T-cell (primary cell): ENCODE measurements at places on chromosomes 5 and 9. TPM values are rescaled to one million over a fixed set of nuclear protein-coding genes. Genes with fewer than 3 reads are reported as not detected.

ANKRD18B gene
- total RNA-seq = 2.1 TPM

DNA sequence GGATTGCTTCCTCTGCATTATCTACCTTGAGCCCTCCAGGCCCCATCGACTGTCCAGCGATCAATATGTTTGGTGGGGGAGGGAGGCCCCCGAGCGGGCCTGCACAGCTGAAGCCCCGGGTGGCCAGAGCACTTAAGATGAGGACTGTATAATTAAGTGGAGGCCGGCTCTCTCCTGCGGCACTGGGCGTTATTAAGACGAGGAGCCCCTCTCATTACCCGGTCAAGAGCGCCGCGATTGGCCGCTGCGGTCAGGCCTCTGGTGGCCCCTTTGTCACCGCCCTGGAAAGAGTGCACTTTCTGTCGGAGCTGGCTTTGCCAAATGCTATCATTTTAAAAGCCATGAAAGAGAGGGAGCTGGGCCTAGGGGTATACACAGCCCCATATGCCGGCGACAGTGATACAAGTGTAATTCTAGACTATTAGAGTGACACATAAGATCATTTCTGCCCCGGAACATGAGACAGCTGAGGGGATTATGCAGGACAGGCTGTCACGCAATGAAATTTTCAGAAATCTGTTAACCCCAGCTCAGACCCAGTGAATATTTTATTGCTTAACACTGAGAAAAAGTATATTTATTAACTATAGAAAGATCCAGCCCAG, 106.3 kb upstream of the IRX1 start:
- H3K4me1 ChIP-seq = no peaks in the 10 kb centered on the region
- no peaks in the 10 kb centered on the region for H3K27me3 ChIP-seq
- no peak overlapping the region for H3K4me3 ChIP-seq
- DNase-seq = no peak
- no peak overlapping the region for H3K27ac ChIP-seq

GRCh38 chr9:117043159-117043558, 356.1 kb downstream of the TRIM32 start:
- H3K4me1 ChIP-seq = no peaks in the 10 kb centered on the region
- H3K27ac ChIP-seq = no peak overlapping the region
- no peaks in the 10 kb centered on the region for H3K27me3 ChIP-seq

DNA sequence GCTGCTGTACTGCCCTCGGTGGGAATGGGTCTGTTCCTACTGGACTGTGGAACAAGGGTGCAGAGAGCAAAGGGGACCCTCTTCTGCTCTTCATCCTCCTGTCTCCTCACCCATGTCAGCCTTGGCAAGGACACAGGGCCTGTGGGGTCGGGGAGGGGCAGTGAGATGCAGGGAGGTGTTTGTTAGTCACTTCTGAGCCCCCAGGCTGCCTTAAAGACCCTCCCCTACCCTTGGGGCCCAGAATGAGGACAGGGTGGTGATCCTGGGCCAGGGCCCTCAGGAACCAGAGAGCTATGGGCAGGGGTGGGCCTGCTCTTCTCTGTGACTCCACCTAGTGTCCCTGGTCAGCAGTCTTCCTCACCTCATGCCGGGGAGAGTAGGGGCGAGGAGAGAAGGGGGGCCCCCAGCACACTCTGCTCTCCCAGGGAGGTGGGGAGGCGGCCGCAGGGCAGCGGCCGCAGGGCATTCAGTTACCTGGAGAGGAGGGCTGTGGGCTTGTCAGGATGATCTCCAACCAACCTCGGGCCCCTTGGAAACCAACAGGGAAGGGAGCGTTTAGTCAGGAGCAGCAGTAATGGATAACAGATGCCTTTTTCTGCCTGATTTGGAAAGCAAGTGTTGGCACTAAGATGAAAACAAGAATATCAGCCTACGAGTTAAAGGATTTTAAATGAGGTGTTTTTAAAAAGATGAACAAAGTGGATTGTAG, 62.0 kb upstream of the GARNL3 start:
- H3K4me1 ChIP-seq = peaks cover 9% of the 10 kb centered on the region
- no peak overlapping the region for H3K27ac ChIP-seq
- H3K4me3 ChIP-seq = no peak overlapping the region

PLEKHG4B gene
- total RNA-seq = not detected

DNA sequence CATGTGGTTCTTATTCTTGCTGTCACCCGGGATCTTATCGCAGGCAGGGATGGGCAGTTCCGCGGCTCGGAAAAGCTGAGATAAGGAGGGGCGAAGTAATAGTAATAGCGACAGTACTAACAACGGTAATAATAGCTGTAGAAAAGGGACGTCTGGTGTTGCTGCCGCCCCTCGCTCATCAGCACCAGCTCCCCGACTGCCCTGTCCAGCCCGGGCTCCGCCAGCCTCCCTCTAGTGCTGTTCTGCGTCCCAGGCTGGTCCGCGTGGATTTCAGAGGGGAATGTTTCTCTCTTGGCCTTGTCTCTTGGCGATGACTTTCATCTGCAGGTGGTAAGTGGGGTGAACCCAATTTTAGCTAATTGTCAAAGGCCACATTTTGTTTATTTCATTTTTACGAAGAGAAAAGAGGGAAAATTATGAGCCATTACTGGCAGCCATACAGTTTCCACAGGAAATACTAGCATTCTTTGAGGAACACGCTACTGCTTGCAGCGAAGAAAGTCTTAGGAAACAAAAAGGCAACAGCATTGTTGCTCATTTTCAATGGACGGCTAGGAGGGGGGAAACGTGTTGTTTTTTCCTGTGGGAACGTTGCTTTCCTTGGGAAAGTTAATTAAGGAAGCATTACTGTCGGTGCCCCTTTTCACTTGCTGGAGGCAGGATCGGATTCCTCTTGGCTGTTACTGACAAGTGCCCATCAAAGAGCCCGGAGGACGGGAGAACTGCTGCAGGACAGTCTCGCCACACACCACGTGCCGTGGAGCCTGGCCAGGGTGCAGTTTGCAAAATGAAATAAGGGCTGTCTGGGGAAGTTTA, 762 bp downstream of the SNCAIP start:
- no peaks in the 10 kb centered on the region for H3K36me3 ChIP-seq
- H3K4me3 ChIP-seq = no peak overlapping the region
- peaks cover 10% of the 10 kb centered on the region for H3K27me3 ChIP-seq
- no peaks in the 10 kb centered on the region for H3K4me1 ChIP-seq
- no peak for DNase-seq

DNA sequence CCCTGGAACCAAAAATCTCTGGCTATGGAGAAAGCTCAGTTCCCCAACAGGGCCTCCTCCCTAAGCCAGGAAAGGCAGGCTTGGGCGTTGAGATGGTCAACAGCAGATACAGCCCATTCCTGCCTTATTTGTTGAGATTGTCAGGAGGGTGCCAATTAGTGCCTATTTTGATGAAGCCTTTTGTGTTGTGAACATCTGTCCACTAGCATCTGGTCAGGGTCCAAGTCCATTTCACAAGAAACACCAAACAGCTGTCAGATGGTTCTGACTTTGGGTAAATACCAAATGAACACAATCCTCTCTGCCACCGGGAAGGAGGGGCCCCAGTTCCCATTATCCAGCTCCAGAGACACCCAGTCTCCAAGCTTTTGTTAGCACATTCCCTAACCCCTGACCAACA, 19.9 kb downstream of the SEMA6A start:
- DNase-seq = no peak
- H3K27ac ChIP-seq = no peak overlapping the region
- no peaks in the 10 kb centered on the region for H3K36me3 ChIP-seq
- no peaks in the 10 kb centered on the region for H3K27me3 ChIP-seq
- no peaks in the 10 kb centered on the region for H3K4me1 ChIP-seq
- no peak overlapping the region for H3K4me3 ChIP-seq

GRCh38 chr5:329121-329735, 7.7 kb downstream of the AHRR start:
- no peaks in the 10 kb centered on the region for H3K27me3 ChIP-seq
- no peaks in the 10 kb centered on the region for H3K36me3 ChIP-seq
- no peak overlapping the region for H3K4me3 ChIP-seq
- no peak for DNase-seq

DNA sequence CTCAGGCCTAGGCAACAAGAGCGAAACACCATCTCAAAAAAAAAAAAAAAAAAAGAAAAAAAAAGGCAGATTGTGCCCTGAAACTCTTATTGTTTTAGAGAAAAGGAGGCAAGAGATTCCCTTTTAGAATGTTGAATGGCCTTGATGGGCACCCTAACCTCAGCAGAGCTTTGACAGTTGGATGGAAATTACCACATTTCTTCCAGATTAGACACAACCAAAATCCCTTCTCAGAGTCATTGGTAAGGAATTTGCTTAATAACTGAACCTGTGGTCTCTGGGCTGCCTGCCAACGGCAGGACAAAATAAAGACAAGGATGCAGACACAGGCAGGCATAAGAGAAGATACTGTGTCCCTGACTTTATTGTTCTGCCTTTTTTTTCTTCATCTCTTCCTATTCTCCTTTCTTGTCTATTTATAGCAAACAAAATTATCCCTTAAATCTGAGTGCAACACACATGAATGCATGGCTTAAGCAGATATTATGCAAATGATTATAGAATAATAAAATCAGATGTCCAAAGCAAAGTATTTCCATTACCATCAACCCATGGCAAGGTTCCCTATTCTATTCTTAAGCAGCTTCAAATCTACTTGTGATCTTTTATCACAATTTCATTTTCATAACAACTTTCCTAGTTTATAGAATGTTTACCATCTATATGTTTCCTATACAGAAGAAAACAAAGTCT, 37.3 kb upstream of the TRIO start:
- H3K27ac ChIP-seq = no peak overlapping the region
- no peak overlapping the region for H3K4me3 ChIP-seq
- H3K36me3 ChIP-seq = no peaks in the 10 kb centered on the region
- DNase-seq = no peak

- H3K4me3 ChIP-seq = no peak within 1 kb of the TSS
- no peak for DNase-seq
- H3K4me1 ChIP-seq = no peaks in the 10 kb centered on the region
- no peaks in the 10 kb centered on the region for H3K36me3 ChIP-seq
These were observed at the start of gene SLC27A6 for GRCh38 chr5:128965011-128965637. Gene SLC27A6, plus strand, starts transcription at chr5:128965488. Its CDS starts 650 bp downstream, at chr5:128966138.

BTNL8 gene
- total RNA-seq = not detected

GRCh38 chr9:135907006-135907430, 328 bp downstream of the CAMSAP1 start:
- H3K36me3 ChIP-seq = peaks cover 7% of the 10 kb centered on the region
- no peak overlapping the region for H3K27ac ChIP-seq
- H3K27me3 ChIP-seq = no peaks in the 10 kb centered on the region
- DNase-seq = no peak

DNA sequence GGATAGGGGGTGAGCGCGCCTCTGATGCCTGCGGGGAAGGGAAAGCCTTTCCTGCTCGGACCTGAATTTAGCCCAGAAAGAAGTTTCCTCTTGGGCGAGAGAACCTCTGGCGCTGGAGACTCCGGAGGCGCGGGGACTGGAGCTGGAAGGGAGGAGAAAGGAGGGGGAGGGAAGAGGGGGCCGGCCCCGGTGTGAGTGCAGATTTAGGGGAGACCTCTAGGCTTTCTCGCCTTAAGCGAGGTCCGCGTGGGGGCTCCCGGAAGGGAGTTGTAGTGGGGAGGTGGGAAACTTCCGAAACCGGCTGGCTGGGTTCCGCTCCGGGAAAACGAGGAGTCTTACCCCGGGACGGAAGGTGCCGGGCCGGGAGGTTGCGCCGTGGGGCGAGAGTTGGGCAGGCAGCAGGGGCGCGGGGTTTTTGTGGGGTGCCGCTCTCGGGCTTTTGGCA, 1.3 kb downstream of the PCSK5 start:
- H3K4me3 ChIP-seq = peak overlapping the region; percentile 96
- peaks cover 16% of the 10 kb centered on the region for H3K27me3 ChIP-seq
- no peaks in the 10 kb centered on the region for H3K36me3 ChIP-seq

GRCh38 chr9:90287567-90288274, 354.9 kb downstream of the DIRAS2 start:
- no peak for DNase-seq
- H3K36me3 ChIP-seq = no peaks in the 10 kb centered on the region
- no peak overlapping the region for H3K27ac ChIP-seq
- no peaks in the 10 kb centered on the region for H3K27me3 ChIP-seq
- H3K4me3 ChIP-seq = no peak overlapping the region
- H3K4me1 ChIP-seq = no peaks in the 10 kb centered on the region

PNPLA7 gene
- 20.0 TPM for total RNA-seq
